ENCODE measurements at places on chromosomes 11 and 22.

- DNase-seq, result no peak
Measured at GRCh38 chr22:47090591-47091245, 328.3 kb downstream of the TBC1D22A start.

- DNase-seq, result no peak
Measured at GRCh38 chr22:38923463-38924346, 33.7 kb upstream of the APOBEC3A start.

DNA sequence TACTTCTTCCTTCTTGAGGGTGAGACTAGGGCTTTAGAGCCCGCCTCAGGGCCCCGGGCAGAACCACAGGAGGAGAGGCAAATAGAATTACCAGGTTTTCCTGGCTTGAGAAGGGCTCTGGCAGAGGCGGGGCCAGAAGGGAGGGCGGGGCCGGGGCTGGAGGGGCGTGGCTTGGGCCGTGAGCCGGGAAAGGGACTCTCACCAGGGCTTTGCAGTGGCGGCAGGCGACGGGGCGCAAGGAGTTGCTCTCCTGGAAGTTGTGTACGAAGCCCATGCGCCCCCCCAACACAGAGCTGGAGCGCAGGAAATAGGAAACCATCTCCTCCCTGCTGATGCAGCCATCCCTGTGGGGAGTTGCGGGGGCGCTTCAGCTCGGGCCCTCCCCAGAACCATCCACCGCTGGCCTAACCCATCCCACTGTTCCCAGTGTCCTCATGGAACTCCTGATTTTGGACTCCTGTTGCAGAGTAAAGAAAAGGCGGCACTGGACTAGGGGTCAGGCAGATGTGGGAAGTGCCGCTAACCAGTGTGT lies 6.9 kb upstream of the NRXN2 start:
- no peak for DNase-seq

GRCh38 chr11:78938036-78938435 lies 363.4 kb upstream of the NARS2 start:
- no peak for DNase-seq

DNA sequence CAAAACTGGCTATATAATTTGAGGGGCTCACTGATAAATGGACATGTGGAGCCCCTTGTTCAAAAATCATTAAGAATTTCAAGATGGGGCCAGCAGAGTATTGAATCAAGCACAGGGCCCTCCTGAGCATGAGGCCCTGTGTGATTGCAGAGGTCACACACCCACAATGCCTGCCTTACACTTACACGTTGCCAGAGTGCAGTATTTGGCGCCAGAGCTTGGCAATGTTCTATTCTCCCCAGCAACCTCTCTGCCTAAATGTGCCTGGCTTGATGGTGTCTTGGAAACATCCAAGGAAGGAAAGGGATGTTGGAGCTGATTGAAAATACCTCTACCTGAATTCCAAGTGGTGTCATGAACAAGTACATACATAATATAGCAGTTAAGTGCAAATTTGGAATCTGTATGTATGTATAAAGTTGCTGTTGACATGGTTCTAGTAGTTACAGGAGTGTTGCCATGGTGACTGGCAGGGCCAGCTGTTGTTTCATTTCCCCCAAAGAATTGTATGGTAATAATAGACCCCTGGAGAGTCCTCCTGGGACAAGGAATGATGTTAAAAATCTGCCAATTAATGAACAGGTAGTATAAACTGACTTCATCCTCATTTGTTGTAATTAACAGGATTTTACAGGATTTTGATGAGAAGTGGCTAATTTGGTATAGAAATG lies 205.7 kb upstream of the NAV2 start:
- DNase-seq, result no peak

- no peak for DNase-seq
Measured at GRCh38 chr22:31625257-31625640, 36.8 kb downstream of the PISD start.

- DNase-seq, result no peak
Measured at GRCh38 chr11:34439610-34440198, 970 bp downstream of the CAT start.

- no peak for DNase-seq
Measured at GRCh38 chr11:83219095-83219494, 25.6 kb downstream of the ANKRD42 start.

GRCh38 chr11:3109921-3110706 lies 52.9 kb upstream of the CARS1 start:
- DNase-seq, result no peak

DNA sequence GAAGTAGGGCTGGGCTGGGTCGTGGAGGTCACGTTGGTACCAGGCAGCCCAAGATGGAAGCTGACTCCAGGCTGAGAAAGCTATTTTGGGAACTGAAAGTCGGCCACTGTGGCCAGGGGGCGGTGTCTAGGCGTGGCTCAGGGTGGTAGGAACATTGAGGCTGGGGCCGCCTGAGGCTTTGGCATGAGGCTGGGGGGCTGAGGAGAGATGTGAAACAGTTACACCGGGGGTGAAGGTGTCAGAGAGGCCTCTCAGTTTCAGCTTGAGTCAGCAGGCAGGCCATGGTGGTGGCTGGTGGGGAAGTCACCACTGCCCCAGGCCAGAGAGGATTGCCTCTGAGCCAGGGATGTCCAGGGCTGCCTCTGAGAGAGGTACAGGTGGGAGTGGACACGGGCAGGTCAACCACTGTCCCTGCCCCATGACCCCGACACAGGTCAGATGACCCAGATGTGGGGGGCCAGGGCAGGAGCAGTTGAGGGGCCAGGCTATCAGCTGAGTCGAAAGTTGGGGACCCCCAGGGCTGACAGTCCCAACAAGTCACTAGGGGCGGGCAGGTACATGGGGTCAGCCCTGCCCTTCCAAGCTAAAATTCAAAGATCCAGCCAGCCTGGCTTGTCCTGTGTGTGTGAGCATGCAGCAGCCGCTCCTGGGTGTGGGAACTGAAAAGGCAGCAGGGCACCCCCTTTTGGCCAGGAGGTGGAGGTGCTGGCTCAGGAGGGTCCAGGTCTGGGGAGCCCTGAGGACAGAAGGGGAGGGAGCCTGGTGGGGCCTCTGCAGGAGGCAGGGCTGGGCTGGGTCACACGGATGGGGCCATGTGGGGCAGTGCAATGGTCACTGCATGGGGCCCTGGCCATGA lies 7.2 kb downstream of the KCNK7 start:
- peak; percentile 24 for DNase-seq

- no peak for DNase-seq
Measured at GRCh38 chr11:59814021-59814420, 3.4 kb upstream of the MRPL16 start.

GRCh38 chr22:28988457-28988856 lies 73.2 kb downstream of the C22orf31 start:
- no peak for DNase-seq

Measured in activated naive CD4-positive, alpha-beta T cell (primary cell).